Lung (tissue), 17 donors: ENCODE measurements at places on chromosomes 16 and 17.

GRCh38 chr17:19002805-19003542 lies 1.6 kb downstream of the FAM83G start:
- DNase-seq = no peak

DNA sequence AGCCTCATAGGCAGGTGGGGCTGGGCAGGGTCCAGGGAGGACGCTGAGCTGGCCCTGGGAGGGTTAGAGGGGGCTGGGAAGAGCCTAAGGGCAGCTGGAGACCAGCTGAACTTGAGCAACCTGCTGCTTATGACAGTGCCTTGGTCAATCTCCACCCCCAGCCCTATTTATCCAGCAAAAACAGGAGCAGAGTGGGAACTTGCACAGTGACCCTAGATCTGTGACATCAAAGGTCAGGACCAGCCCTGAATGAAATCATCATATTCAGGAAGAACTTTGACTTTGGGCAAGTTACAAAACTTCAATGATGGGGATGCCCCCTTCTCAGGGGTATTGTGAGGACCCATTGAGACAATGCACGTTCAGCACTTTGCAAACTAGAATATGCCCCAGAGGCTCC lies 9.4 kb downstream of the CD300LF start:
- DNase-seq = no peak

DNA sequence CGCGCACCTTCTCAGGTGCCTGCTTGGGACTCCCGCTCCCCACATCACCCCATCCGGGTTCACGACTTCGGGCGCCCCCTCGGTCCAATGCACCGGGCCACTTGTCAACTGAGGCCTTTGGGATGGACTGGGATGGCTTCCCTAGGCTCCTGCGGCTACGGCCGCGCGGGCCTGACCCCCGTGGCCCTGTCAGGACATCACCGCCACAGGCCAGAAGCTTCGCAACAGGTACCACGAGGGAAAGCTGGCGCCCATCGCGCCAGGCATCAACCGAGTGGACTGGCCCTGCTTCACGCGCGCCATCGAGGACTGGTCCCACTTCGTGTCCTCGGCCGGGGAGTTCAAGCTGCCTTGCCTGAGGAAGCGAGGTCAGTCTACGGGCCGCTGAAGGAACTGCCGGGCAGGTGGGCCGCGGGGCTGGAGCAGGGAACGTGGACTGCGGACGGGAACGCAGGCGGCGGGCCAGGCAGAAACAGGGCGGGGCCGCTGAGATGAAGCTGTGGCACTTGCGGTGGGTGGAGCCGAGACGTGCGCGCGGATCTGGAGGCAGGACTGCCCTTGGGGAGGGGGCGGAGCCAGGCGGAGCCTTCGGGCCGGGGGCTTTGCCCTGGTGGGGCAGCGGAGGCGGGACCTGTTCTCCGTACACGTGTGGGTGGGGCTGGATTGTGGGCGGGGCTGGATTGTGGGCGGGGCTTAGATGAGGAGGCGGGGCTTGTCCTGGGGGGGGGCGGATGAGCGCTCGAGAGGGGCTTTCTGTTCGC lies 13.7 kb upstream of the CNGB1 start:
- peak; percentile 92 for DNase-seq

- DNase-seq = no peak
Measured at GRCh38 chr17:78908426-78908825, 5.4 kb upstream of the CEP295NL start.

- no peak for DNase-seq
Measured at GRCh38 chr16:57818377-57819064, 16.2 kb upstream of the KIFC3 start.

DNA sequence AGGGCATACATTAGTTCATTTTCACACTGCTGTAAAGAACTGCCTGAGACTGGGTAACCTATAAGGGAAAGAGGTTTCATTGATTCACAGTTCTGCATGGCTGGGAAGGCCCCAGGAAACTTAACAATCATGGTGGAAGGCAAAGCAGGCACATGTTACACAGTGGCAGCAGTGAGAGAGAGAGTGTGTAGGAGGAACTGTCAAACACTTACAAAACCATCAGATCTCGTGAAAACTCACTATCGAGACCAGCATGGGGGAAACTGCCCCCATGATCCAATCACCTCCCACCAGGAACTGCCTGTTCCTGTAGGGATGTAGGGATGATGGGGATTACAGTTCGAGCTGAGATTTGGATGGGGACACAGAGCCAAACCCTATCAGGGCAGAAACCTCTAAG lies 17.2 kb downstream of the NUBP1 start:
- DNase-seq = no peak

DNA sequence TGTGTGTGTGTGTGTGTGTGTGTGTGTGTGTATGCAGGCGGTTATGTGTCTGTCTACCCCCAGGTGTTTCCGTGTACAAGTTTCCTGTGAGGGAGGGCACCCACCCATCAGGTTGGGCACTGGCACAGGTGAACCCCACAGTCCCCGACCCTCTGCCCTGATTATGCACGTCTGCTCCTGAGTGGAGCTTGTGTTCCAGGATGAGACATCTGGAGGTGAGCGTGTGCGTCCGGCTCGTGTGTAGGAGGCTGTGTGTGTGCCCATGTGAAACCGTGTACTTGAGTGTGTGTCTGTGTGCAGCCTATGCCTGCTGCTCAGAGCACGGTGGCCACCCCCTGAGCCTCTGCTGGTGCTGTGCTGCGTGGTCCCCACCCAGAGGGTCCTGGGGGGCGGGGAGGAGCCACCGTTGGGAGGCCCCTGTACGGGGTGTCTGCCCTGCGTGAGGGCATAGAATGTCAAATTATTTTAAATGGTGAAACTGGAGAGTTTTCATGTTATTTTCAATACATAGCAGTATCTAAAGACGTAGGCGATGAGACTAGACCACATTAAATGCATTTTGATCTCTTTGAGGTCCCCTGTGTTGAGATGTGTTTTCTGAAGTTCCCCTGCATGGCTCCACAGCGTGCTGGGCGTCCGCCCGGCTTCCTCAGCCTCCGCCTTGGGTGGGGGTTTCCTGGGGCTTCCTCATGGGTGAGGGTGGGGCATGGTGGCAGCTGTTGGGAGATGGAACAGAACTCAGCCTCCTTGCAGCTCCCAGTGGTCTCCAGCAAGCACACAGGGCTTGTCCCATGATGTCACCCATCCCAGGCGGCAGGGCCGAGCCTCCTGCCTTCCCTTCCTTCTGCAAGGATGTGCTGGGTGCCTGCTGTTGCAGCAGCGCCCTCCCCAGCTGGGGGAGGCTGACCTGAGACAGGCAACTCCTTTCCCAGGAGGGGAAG lies 43.4 kb downstream of the KCNJ12 start:
- no peak for DNase-seq

GRCh38 chr16:15573274-15573895 lies 69.6 kb downstream of the MARF1 start:
- no peak for DNase-seq

GRCh38 chr17:45792995-45793755 lies 9.1 kb downstream of the CRHR1 start:
- no peak for DNase-seq
